ENCODE measurements at places on chromosomes 5 and 9. TPM values are rescaled to one million over a fixed set of nuclear protein-coding genes. Genes with fewer than 3 reads are reported as not detected.

DNA sequence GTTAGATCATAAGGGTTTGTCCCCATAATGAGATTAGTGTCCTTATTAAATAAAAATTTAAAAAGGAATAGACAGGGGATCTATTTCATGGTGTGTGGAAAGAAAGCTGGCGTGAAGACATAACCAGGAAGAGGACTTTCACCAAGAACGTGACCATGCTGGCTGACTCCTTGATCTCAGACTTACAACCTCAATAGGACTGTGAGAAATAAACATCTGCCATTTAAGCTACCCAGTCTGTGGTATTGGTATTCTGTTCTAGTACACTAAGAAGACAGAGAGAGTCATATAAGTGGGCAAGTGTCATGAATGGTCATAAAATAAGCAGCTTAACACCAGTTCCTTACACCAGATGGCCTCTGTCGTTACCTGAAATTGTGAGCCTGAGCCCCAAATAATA, 259.4 kb upstream of the CCNG1 start:
- DNase-seq = no peak

DNA sequence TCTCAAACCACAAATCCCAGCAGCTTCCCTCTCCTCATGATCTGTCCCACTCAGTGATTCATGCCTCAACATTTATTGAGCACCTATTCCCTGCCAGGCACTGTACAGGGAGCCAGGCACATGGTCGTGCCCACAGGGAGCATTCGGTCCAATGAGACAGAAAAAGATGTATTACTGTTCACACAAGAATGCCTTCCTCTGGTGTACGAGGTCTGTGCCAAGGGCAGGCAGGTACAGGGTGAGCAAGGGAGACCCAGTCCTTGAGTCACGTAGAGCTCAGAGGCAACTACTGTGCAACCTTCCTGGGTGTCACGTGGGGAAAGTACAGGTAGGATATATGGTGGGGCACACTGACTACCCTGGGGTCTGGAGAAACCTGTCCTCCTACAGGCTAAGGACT, 4.6 kb downstream of the CNTFR start:
- no peak for DNase-seq

DNA sequence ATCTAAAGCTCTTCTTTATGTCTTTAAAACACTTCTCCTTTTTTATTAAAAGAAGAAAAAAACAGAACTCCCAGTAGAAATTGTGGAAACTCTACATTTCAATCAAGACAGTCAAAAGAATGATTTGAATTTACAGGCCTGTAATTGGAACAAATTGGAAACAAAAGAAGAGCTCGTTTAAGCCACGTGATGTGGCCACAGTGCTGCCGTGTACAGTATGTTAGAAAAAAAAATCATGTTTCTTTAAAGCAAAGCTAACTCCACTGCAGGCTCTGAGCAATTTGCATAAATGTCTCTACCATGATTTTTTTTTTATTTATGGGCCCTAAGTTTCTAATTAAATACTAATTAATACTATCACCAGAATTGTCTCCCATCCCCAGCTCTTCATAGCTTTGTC, 325.6 kb downstream of the ZSWIM6 start:
- no peak for DNase-seq

GRCh38 chr5:58932057-58932612, 349.3 kb downstream of the RAB3C start:
- no peak for DNase-seq

DNA sequence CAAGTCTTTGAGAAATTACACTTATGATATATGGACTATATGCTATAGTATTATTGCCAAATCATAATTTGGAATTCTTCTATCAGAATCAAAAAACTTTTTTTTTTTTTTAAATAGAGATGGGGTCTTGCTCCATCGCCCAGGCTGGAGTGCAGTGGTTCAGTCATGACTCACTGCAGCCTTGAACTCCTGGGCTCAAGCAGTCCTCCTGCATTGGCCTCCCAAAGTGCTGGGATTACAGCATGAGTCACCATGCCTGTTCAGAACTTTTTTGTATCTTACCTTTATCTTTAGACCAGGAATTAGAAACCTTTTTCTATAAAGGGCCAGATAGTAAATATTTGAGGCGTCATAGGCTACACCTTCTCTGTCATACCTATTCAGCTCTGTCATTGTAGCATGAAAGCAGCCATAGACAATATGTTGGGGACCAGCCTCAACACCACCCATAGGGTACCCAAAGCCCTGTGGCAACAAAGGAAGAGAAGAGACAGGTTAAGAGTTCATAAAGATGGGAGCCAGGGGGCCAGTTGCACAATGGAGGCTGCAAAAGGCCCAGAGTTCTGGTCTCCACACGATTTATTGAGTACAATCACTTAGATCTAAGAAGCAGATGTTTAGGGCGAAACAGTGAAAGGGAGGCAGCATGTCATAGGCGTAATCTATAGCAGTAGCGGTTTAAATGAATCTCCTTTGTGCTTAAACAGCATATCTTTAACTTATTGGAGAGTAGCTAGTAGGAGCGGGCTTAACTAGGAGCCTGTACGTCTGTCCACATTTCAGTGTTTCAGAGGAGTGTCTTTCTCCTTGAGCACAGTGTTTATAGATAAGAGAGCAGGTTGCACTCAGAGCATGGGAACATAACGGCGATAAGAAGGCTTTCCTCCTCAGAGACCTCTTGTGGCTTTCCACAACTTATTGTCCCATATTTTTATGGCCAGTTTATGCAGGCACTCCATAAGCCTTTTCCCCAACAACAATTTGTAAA, 12.5 kb downstream of the ECM2 start:
- DNase-seq = no peak

DNA sequence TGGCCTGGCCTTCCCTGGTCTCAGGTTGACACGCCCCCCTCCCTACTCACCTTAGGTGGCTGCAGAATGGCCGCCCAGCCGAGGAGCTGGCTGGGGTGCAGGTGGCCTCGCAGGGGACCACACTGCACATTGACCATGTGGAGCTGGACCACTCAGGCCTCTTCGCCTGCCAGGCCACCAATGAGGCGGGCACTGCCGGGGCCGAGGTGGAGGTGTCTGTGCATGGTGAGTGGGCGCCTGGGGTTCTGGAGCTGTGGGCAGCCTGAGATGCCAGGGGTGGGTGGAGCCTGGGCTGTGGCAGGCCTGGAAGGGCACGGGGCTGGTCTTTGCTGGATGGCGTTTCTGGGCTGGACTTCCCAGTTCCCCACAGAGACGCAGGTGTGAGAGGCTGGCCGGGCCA, 88.7 kb upstream of the ASS1 start:
- no peak for DNase-seq

ANKRD18B gene
- not detected for total RNA-seq

TEK gene
- 0.07 TPM for total RNA-seq

WDR38 gene
- not detected for total RNA-seq

Measured in MG63 (cell line).